ENCODE measurements at places on chromosomes 7 and 10. TPM values are rescaled to one million over a fixed set of nuclear protein-coding genes. Genes with fewer than 3 reads are reported as not detected.

DNA sequence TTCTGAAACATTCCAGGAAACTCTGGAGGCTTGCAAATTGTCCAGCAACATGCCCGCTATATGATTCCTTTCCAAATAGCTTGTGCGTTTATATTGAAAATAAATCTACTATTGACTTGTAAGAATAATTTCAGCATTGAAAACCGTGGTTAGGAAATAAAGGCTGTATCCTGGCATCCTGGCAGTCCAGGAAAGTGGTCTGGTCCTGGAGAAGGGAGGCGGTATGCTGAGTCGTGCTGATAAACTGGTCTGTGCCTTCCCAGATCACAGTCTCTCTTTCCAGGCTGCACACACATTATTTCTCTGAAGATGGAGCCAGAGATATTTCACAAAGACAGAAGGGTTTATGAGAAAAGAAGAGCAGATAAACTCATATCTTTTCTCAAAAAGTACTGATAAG lies 350.1 kb upstream of the COBL start:
- no peak overlapping the region for H3K4me3 ChIP-seq
- H3K36me3 ChIP-seq, result no peaks in the 10 kb centered on the region
- no peak overlapping the region for H3K27ac ChIP-seq
- DNase-seq, result no peak

GRCh38 chr10:114458955-114459354 lies 54.7 kb upstream of the AFAP1L2 start:
- no peaks in the 10 kb centered on the region for H3K36me3 ChIP-seq
- H3K4me1 ChIP-seq, result no peaks in the 10 kb centered on the region
- H3K27ac ChIP-seq, result no peak overlapping the region
- peaks cover 2% of the 10 kb centered on the region for H3K27me3 ChIP-seq
- DNase-seq, result peak; percentile 55

Gene GIMAP2
- total RNA-seq, result not detected

DNA sequence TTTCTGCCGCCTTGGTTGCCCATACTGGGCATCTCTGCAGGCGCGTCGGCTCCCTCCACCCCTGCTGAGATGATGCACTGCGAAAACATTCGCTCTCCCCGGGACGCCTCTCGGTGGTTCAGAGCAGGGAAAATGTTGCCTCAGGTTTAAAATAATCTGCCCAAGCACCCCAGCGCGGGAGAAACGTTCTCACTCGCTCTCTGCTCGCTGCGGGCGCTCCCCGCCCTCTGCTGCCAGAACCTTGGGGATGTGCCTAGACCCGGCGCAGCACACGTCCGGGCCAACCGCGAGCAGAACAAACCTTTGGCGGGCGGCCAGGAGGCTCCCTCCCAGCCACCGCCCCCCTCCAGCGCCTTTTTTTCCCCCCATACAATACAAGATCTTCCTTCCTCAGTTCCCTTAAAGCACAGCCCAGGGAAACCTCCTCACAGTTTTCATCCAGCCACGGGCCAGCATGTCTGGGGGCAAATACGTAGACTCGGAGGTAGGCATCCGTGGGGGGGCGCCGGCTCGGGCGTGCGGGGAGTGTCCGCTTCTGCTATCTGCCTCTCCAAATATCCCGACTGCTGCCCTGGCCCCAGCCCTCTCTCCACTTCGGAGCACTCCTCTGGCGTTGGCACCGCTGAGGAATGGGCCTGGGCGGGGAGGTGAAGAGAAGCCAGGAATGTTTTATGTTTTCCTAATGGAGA lies at the start of gene CAV1:
TSS of gene CAV1 (plus strand) at position 428 of the 689 bp plus-strand sequence. CDS start at position 455, 27 bp downstream.
- peak; percentile 49 for DNase-seq
- H3K36me3 ChIP-seq, result no peaks in the 10 kb centered on the region
- peaks cover 5% of the 10 kb centered on the region for H3K4me1 ChIP-seq
- peak within 1 kb of the TSS; percentile 94 for H3K4me3 ChIP-seq
- no peak within 1 kb of the TSS for H3K27ac ChIP-seq

- H3K27ac ChIP-seq, result no peak overlapping the region
- H3K36me3 ChIP-seq, result peaks cover 4% of the 10 kb centered on the region
- no peaks in the 10 kb centered on the region for H3K4me1 ChIP-seq
- no peak overlapping the region for H3K4me3 ChIP-seq
Observed at GRCh38 chr7:22630069-22630468, 96.9 kb upstream of the IL6 start.

Gene WDFY4
- not detected for total RNA-seq

GRCh38 chr10:49161411-49161997 lies 26.7 kb downstream of the TMEM273 start:
- peaks cover 9% of the 10 kb centered on the region for H3K4me1 ChIP-seq
- H3K27ac ChIP-seq, result no peak overlapping the region
- no peak for DNase-seq
- H3K27me3 ChIP-seq, result peaks cover 3% of the 10 kb centered on the region

Gene HMX3
- total RNA-seq, result not detected

GRCh38 chr7:151689196-151689971 lies 169.7 kb upstream of the RHEB start:
- H3K36me3 ChIP-seq, result no peaks in the 10 kb centered on the region
- no peaks in the 10 kb centered on the region for H3K4me1 ChIP-seq
- H3K4me3 ChIP-seq, result no peak overlapping the region

Gene SPDYE2B
- total RNA-seq, result not detected

GRCh38 chr7:32892521-32893206 lies 1.1 kb upstream of the KBTBD2 start:
- H3K4me3 ChIP-seq, result peak overlapping the region; percentile 92
- H3K27ac ChIP-seq, result peak overlapping the region; percentile 96
- DNase-seq, result peak; percentile 46
- no peaks in the 10 kb centered on the region for H3K36me3 ChIP-seq
- H3K4me1 ChIP-seq, result peaks cover 18% of the 10 kb centered on the region

DNA sequence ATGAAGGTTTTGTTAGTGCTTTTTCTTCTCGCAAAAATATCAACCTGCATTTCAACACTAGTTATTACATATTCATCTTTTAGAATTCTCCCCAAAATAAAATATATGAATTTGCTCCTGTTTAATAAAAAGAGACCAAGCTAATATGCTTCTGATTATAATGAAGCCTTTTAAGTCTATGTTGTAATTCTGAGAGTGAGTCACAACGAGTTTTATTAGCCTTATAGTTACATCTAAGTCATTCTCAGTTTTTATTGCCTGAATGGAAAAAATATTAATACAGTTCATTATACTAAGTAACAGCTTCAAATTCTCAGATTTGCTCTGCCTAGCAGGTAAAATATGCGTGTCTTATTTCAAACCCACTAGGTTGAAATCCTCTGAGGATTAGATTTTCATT lies 152.4 kb upstream of the CELF2 start:
- no peak overlapping the region for H3K4me3 ChIP-seq
- H3K27ac ChIP-seq, result no peak overlapping the region
- DNase-seq, result no peak
- H3K36me3 ChIP-seq, result peaks cover 6% of the 10 kb centered on the region

DNA sequence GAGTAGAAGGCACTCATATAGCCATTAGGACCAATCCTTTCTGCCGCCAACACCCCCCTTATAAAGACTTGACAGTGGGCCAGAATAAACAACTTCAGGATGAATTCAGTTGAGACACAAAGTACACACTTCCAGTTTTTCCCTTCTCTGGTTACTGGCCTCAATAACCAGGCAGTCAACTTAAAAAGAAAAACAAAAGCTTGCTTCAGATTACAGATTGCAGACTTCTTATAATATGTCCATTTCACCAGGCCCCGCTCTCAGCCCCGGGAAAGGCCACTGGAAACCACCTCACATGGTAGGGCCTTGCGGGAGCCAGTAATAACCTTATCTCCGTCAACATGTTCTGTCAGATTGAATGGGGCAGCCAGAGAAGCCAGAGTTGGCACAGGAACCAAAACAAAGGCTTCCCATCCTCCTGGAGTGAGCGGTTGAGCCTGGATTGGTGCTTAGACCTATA lies 108.8 kb downstream of the EGFR start:
- H3K4me3 ChIP-seq, result no peak overlapping the region
- H3K27ac ChIP-seq, result peak overlapping the region; percentile 30
- peaks cover 26% of the 10 kb centered on the region for H3K27me3 ChIP-seq
- H3K4me1 ChIP-seq, result peaks cover 50% of the 10 kb centered on the region

Gene AKR1D1
- not detected for total RNA-seq

GRCh38 chr10:6543431-6544005 lies 36.6 kb downstream of the PRKCQ start:
- H3K27ac ChIP-seq, result no peak overlapping the region
- peaks cover 4% of the 10 kb centered on the region for H3K4me1 ChIP-seq
- peaks cover 2% of the 10 kb centered on the region for H3K27me3 ChIP-seq
- no peak for DNase-seq

Gene CYP3A7
- not detected for total RNA-seq

Gene SPDYE18
- total RNA-seq, result 1.1 TPM

All from glutamatergic neuron (in vitro differentiated cells).